CD8-positive, alpha-beta T cell (primary cell): ENCODE measurements at places on chromosomes 13 and 19.

DNA sequence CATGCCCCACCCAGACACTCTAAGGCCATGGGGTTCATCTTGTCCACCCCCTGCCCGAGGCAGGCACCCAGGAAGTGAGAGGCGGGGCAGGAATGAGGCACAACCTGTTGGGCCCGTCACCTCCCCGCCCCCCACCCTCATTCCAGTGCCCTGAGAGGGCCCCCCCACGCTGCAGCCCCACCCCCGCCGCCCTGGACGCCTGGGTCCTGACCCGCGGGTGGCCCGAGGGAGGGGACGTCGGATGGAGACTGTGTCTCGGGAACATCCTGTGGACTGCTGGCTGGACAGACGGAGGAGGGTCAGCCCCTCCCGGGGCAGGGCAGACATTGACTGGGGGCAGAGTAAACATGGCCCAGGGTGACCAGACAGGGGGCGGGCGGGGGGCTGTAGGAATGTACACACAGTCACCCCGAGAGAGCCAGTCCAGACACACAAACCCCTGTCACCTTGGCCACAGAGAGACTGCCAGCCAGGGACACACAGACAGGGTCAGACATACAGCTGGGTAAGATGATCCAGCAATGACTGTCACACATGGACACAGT, 7.4 kb upstream of the JUNB start:
- DNase-seq: no peak

DNA sequence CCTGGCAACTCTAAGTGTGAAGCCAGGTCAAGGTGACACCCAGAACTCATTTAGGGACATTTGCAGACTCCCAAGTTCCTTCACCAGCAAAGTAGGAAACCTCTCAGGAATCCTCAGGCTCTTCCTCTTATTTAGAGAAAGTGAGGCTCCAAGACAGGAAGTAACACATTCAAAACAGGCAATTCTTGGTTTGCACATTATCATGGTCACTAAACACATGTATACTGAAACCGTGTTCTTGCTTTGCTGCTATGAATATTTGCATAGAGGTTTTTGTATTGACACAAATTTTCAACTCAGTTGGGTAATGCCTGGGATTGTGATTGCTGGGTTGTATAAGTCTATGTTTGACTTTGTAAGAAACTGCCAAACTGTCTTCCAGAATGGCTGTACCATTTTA, 13.2 kb upstream of the URI1 start:
- DNase-seq: no peak

DNA sequence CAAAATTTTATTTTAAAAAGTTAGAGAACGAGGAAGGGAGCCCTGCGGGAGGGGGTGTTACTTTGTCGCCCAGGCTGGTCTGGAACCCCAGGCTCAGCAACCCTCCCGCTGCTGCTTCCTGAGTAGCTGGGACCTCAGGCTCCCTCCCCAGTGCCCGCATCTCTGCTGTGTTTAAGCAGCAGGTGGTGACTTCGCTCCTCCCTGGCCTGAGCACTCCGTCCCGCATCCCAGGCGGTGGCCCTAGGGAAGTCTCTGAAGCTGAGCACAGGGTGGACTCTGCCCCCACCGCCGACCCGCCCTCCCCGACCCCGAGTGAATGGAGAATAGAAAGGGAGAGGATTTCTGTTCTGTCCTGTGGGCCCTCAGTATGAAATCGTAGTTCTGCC, 30.5 kb downstream of the ZNF701 start:
- DNase-seq: peak; percentile 4

GRCh38 chr13:35767256-35767976, 290.9 kb upstream of the MAB21L1 start:
- no peak for DNase-seq

DNA sequence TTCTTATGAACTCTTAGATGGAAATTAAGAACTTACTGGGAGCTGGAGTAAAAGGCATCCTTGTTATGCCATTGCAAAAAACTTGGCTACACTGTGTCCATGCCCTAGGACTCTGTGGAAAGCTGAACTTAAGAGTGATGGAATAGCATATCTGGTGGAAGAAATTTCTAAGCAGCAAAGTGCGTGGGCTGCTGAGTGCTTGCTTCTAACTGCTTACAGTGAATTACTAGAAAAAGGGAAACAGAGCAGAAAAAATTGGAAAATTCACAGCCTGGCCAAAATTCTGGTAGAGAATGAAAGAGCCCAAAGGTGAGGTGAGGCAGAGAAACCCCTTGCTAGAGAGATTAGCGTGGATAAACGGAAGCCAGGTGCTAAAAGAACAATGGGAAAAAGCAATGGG, 44.3 kb downstream of the ALOX5AP start:
- no peak for DNase-seq

DNA sequence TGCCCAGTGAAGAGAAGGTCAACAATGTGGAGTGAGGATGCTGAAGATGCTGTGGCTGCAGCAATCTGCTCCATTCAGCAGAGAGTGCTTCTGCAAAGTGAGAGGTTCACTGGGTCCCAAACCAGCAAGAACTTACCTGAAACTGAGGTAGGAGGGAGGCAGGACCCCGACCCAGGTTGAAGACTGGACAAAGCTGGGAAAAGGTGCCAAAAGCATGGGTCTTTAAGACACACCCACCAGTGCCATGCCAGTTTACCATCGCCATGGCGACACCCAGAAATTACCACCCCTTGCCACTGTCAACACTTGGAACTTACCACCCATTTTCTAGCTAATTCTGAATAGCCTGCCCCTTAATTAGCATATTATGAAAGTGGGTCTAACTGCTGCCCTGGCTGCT, 70.7 kb downstream of the RGCC start:
- DNase-seq: no peak

- DNase-seq: no peak
Observed at GRCh38 chr13:59352600-59352999, 811.1 kb downstream of the DIAPH3 start.

- no peak for DNase-seq
Observed at GRCh38 chr13:30759748-30760147, 24.4 kb downstream of the ALOX5AP start.

DNA sequence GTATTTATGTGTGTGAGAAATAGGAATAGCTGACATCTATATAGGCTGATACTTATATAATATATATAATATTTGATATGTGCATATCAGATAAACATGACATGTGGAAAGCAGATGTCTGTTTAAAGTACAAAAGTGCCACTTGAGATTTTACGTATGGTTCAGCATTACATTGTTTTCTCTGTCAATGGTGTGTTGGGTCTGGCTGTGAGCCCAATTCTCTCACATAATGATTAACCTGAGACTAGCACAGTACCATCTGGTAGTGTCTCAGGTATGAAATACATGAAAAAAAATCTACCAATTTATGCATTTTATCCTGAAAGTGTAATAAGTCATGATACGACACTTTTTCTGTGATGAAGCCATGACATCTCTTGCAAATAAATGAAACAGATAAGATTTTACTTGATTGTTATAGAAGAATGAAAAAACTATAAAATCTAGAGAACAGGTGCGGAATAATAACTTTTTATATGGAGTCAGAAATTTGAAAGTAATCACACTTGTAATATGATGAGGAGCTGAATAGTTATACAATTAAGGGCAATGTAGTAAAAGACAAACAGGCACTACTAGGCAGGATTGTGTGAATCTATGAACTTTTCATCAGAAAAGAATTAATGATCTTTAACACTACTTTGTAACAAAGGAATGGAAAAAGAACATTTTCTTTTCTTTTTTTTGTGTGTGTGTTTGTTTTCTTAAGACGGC, 1405.0 kb downstream of the OLFM4 start:
- DNase-seq: no peak

DNA sequence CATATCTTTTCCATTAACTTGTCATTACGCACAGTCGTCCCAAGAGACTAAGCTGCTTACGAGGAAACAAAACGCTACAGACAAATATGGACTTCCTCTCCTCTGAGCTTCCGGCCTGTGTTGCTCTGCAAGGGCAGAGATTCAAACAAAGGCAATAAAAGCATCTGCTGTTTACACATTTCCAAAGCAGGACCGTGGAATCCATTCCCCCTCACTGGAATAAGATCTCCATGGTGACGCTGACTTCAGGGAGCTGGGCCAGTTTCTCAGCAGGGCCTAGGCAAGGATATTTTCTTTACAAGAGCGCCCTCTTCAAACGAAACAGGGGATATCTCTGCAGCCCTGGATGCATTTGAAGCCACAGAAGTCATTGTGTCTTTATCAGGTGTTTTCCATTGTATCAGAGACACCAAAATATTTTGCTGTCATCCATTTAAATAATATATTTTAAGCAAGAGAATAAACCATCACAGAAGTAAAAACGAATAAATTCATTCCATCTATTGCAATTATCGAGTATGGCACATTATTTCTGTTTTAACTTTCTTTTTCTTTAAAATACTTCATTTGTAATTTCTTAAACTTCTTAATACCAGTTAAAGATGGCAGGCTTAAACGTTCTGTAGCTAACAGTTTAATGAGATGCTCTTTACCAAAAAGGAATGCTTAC, 177.5 kb downstream of the DCLK1 start:
- DNase-seq: no peak

GRCh38 chr13:97696921-97697320, 256.6 kb upstream of the IPO5 start:
- no peak for DNase-seq

- no peak for DNase-seq
Observed at GRCh38 chr13:101767131-101767530, 314.7 kb downstream of the ITGBL1 start.

DNA sequence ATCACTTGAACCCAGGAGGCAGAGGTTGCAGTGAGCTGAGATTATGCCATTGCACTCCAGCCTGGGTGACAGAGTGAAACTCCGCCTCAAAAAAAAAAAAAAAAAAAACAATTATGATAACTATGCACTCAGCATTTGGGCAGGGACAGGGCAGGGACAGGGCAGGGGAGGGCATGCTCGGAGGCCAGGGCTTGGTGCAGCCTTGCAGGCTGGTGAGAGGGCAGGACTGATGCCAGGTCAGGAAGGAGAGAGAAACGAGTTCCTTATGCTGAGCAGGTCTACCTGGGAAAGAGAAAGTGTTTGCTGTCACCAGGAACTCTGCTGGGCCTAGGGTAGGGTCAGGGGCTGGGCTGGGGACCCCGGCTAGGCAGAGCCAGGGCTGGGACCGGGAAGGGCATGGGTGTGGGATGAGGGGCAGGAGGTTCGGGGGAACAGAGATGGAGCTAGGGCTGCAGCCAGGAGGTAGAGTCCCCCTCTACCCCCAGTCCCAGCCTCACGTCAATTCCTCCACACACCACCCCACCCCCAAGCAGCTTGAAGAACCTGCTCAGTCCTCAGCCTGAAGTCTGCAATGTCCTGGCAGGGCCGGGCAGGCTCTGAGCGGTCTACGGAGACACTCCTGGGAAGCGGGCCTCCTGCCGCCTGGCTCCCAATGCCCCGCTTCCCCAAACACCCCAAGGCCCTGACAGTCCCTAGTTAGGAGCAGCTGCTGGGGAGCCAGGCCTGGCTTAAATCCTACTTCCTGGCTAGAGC, 2.8 kb downstream of the FXYD3 start:
- DNase-seq: no peak

DNA sequence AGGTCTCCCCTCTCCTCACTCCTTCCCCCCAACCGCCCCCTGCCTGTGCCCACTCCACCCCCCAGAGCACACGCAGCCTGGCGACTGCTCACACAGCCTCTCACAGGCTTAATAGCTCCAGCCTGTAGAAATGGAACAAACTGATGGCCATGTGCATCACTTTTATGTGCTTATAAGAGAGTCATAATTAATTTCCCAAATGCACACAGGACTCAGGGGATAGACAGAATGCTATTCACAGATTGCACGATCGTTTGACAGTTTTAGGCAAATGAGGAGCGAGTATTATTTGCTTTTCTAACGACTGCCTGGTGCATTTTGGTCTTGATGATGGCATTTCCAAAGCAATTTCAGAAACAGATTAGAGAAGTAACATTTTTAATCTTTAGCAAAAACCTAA, 97.7 kb upstream of the VSTM2B start:
- no peak for DNase-seq

GRCh38 chr13:46552889-46553520, at the start of gene LRCH1:
TSS of gene LRCH1 (plus strand) at chr13:46553170. CDS start at chr13:46553397, 227 bp downstream.
- peak; percentile 66 for DNase-seq

GRCh38 chr13:103255587-103256301, 189.5 kb upstream of the SLC10A2 start:
- no peak for DNase-seq

GRCh38 chr19:10288662-10289166, 1.0 kb upstream of the ICAM5 start:
- DNase-seq: no peak

- DNase-seq: no peak
Observed at GRCh38 chr13:46685006-46685730, 111.8 kb downstream of the ESD start.

DNA sequence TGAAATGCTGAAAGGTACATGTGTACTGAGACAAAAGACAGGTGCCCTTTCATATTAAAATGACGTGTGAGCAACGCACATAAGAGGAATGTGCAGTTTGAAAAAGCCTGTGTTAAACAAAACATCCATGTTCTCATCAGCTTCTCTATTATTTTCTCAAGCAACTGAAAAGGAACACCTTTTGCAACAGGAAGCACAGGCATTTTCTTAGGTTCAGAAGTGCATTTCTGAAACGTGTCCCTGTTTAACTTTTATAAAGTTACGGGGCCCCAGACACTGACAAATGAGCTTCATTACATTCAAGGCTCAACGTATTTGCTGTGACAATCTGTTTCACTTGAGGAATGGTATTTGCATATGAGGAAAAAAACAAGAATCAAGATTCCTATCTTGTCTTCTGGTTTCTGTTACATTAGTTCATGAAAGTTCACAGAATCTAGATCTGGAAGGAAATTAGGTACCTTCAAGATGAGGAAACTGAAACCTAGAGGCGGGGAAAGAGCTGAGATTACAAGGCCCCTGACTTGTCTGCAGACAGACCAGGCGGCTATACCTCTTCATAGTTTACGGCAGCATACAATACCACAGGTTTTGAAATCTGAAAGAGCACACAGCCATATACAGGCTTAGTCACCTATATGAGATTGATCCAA, 431.7 kb downstream of the KLF12 start:
- peak; percentile 30 for DNase-seq

DNA sequence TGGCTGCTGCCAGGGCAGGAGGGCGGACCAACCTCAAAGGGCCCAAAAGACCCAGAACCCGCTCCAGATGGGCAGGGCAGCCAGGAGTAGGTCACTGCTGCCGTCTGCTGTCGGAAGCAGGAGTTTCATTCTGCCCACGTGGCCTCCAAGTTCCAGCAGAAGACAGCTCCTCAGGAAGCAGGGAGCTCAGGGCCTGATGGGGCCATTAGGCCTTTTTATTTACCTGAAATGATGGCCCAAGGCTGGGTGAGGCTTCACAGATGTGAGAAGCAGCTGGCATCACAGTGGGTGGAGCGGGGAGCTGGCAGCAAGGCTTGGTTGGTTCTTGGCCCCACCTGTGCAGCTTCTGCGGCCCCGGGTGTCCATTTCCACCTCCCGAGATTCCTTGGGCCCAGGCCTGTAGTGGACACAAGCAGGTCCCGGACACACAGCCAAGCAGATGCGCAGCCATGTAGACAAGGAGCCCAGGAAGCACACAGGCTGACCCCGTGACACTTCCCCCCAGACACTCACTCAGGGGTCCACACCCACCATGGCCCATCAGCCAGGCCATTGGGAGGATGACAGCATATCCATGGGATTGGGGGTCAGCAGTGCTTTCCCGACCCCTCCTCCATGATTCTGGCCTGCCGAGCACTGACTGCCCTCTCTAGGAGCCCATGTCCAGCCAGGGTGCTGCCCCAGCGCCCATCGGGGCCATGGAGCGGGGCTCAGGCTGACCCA, 26.4 kb downstream of the C13orf46 start:
- DNase-seq: no peak
